CD14-positive monocyte (primary cell): ENCODE measurements at places on chromosomes 2 and 18.

GRCh38 chr2:223860809-223861738 lies 23.7 kb upstream of the AP1S3 start:
- DNase-seq = no peak

GRCh38 chr2:239302083-239302807 lies 98.6 kb downstream of the HDAC4 start:
- DNase-seq = no peak

DNA sequence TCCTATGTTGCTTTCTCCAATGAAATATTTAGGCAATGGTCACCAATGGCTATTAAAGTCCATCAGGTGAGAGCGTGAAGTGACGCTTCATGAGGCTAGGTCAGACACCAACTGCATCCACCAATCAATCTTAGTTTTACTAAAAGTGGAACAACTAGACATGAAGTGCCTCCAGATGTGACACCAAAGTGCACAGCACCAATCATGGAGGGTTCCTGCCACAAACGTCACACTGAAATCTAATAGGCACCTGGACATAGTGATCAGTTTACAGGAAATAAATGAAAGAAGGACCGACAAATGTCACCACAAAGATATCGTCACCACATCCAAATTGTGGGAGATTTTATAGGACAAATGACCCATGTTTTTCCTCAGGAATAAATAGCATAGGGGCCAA lies 70.5 kb downstream of the PSMG2 start:
- no peak for DNase-seq

- DNase-seq = no peak
Observed at GRCh38 chr2:193332941-193333340, 1138.2 kb upstream of the TMEFF2 start.

- no peak for DNase-seq
Observed at GRCh38 chr2:173122936-173123335, 47.3 kb downstream of the MAP3K20 start.

DNA sequence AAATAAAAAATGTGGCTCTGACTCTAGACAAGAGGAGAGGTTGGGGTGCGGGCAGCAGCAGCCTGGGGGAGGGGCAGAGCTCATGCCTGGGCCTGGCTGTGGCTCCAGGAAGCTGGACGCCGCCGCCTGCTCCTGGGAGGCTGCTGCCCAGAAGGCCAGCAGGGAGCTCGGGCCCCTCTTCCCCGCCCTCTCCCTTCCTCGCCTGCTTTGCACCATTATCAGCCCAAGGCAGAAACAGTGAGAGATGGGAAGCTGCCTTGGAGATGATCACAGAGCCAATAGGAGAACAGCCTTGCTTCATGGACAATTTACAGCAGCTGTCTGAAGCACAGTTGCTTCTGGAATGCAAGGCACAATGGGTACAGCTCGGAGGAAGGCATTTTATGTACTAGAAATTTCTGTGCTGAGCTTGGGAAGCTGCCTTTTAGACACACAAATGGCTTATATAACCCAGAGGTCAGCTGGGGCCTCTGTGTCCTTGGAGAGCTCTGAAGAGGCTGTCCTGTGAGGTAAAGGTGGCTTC lies 55.3 kb upstream of the AFF3 start:
- no peak for DNase-seq

GRCh38 chr2:12110481-12110880 lies 364.0 kb downstream of the LPIN1 start:
- no peak for DNase-seq

DNA sequence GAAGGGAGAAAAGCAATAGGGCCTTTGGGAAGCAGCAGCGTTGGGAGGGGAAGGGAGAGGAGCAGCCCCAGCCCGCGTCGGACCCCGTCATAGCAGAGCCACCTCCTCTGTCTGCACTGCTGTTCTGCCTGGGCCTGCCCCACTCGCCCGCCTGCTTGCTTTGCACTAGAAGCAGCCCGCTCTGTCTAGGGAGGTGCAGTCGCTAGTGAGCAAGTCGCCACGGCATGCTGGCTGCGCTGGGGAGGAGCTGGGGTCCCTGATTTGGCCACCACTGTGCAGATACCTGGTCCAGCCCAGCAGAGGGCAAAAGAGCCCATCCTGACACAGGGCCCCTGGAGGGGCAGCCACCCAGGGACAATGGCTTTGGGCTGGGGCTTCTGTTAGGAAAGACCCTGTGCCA lies 8.0 kb upstream of the TMEM214 start:
- no peak for DNase-seq

GRCh38 chr2:6934345-6934744 lies 17.1 kb downstream of the RNF144A start:
- no peak for DNase-seq

DNA sequence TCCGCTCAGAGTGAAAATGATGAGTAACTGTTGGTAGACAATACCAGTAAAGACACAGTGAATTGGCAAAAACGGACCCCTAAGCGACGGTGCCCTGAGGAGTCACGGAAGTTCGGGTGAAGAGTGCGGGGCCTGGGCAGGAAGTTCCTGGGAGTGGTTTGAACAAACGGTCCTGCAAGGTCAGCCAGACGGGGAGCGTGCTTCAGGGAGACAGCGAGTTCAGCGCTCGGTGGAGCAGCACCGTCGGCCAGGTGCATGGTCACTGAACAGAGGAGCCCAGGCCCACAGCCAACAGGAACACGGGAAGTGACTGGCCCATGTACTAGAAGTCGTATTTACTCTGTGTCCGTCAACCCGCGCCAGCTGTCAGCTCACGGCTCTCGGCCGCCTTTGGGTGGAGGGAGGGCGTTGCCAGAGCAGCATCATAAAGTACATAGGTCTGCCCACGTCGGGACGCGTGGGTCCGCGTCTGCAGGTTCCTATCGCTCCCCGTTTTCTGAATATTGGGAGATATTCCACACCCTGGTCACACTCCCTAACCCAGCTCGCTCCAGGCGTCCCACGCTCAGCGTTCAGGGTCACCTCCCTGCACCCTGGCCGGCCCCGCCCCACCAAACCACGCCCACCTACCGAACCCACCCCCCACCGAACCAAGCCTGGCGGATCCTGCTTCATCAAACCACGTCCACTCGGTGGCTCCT lies 75.6 kb upstream of the UXS1 start:
- peak; percentile 28 for DNase-seq

DNA sequence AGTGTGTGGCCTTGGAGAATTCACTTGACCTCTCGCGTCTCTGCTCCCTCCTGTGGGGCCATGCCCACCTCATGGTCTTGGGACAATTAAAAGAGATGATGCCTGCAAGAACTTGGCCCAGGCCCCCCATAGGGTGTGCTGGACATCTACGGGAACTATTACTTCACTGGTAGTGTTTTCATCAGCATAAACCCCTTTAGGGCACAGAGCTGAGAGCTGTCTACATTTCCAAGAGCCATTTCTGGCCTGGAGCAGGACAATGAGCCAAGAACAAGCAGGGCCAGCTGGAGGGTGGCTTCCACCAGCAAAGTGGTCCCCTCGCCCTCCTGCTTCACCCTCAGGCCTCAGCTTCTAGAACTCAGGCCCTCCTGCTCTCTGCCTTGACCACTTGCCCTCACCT lies 232.3 kb downstream of the ZBTB7C start:
- DNase-seq = no peak

DNA sequence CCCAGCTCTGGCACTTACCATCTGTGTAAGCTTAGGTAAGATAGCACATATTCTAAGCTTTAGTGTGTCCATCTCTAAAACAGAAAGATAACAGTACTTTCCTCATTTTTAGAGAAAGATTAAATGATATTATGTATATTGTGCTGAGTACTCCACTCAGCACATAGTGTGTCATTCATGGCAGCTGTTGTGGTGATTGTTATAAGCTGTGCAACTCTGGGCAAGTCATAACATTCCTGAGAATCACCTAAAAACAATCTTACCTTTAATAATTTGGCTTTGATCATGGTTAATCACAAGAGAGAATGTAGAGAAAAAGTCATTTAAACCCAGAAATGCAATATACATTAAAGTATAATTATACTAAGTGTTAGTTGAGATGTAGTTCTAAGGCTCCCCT lies 391.5 kb downstream of the GALNT13 start:
- DNase-seq = no peak

GRCh38 chr2:221050020-221050795 lies 521.9 kb downstream of the EPHA4 start:
- no peak for DNase-seq

DNA sequence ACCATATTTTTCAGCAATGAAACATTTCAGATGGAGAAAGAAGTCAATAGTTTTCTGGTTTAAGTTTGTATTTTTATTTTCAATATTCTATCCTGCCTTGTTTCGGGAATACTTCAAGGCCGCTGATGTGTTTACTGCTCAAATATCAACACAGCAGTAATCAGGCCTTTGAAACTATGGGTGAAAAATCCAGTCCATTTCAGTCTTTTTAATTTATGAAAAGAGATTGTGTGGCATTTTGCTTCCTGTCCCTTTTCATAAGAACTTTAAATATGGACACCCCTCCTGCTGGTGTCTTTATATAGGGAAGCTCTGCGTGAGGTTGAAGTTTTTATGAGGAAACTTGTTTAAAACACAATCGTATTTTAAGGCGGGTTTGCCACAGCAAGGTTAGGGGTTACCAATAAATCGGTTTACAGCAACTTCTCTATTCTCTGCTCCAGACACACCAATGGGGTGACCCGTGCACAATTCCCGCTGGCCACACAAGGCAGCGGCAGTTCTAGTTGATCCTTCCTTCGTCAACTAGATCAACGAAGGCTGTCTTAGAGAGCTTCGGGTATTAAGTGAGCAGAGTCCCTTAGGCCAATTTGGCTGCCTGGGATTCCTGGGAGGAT lies 1.2 kb upstream of the TANC1 start:
- no peak for DNase-seq

DNA sequence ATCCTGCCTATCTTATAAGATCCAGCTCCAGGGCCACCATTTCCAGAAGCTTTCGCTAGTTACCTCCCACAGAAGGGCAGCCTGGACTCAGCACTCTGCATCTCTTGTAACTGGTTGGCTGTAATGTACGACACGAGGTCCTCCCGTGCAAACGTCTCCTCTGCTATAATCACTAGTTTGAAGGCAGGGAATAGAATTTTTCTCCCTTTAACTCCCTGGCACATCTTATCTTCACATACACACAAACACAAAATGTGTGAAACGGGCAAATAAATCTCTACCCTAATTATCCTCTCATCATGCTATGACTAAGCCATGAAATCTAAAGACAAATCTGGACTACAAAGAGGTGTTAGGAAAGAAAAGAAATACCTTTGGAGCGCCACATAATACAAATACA lies 36.8 kb downstream of the RNU4ATAC start:
- DNase-seq = no peak

DNA sequence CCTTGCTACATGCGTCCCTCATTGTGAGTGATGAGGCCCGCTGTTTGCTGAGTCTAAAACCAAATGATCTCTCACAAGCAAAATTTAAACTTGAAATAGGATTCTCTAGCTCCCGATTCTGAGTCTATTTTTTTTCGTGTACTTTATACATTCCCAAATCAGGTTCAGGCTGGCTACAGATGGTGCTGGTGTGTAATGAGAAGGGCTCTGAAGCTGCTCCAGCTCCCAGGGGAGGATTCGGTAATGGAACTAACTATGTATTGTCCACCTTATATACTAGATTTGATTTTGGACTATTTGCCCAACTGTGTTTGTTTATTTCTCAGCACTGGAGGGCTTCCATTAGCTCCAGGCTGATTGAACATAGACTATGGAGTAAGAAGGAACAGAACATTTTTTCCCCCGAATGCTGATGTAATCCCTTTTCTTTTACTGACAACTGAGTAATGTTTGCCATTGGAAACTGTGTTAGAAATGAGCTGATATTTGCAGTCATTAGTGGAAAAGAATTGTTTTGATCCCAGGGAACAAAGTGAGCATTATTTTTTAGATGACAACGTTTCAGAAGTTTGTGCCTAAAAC lies 274.0 kb upstream of the FIGN start:
- DNase-seq = no peak

DNA sequence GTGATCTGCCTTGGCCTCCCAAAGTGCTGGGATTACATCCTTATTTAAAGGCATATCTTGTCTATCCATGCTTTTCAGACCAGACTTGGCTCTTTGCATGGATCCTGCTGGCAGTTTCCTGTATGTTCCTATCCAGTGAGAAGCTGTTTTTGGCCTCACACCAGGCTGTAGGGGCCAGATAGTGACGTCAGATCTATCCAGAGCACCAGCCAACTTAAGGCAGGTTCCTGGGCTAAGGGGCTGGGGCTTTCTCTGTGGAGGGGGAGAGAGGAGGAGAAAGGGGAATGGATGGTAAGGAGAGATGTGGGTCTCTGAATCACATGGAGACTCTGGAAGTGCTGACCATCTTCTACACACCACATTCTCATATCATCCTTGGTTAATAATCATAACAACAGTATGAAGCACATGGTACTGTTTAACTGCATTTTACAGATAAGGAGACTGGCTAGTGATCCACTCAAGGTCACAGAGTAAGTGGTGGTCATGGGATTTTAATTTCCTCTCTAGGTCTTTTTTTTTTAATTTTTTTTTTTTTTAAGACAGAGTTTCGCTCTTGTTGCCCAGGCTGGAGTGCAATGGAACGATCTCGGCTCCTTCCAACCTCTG lies 2.0 kb upstream of the FAM117B start:
- no peak for DNase-seq

DNA sequence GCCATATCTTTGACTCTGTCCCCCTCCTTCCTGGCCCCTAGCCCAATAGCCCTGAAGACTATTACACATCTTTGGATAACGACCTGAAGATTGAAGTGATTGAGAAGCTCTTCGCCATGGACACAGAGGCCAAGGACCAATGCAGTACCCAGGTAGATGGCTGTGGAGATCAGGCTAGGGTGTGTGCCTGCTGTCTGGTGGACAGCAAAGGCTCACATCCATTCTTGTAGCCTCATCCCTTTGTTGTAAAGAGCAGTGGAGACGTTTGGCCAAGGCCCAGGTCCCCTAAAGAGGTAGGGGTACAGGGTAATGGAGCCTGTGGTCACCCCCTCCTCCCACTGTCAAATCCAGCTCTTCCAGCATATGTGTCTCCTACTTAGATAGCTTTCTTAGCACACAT lies 81.4 kb downstream of the EPAS1 start:
- DNase-seq = no peak

GRCh38 chr2:1607971-1608688 lies 136.2 kb downstream of the PXDN start:
- DNase-seq = no peak

DNA sequence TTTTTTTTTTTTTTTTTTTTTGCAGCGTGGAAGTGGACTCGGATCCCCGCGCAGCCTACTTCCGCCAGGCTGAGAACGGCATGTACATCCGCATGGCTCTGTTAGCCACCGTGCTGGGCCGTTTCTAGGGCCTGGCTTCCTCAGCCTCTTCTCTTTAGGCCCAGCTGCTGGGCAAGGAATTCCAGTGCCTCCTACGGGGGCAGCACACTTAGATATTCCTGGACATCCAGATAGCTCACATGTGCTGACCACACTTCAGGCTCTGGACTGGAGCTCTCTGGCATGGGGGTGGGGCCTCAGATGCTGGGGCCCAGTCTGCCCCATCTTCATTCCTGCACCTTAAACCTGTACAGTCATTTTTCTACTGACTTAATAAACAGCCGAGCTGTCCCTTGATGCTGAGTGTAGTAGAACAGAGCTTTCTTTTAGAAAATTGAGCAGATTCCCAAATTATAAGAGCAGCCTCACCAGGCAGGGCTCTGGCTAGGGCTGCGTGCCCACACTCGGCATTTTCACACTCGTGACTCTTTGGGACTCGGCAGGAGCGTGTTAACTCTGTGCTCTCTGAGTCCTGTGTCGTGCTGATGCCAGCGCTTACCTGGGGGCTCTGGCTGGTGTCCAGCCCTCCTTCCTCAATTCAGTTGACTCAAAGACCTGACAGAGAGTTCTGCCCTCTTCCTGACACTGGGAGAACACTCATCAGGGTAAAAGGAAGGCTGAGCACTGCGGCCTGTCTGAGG lies 19.3 kb downstream of the SLC30A3 start:
- DNase-seq = no peak
